A549 treated with dexamethasone at 1 μM for 4 hours (cell line): ENCODE measurements at places on chromosomes 12 and 14. TPM values are rescaled to one million over a fixed set of nuclear protein-coding genes. Genes with fewer than 3 reads are reported as not detected.

Gene CMA1
- not detected in 5 replicates for total RNA-seq

Gene ESR2
- 0.06 to 0.15 TPM (median 0.09 TPM) in 4 of 5 replicates, not detected in the other for total RNA-seq

Gene FAM181A
- total RNA-seq = not detected in 5 replicates

Gene CBLN3
- 0.84 to 1.3 TPM (median 1.0 TPM) in 5 replicates for total RNA-seq

Gene GPR135
- total RNA-seq = 0.51 to 1.1 TPM (median 0.86 TPM) in 5 replicates

Gene GNG2
- 2.6 to 4.0 TPM (median 2.8 TPM) in 5 replicates for total RNA-seq
